A172 (cell line): ENCODE measurements at places on chromosomes 7 and 10. TPM values are rescaled to one million over a fixed set of nuclear protein-coding genes. Genes with fewer than 3 reads are reported as not detected.
A peak's percentile ranks its signal among the peaks of the same experiment; 100 is the strongest.

CCDC71L gene
- 20.6 TPM in 2 replicates for total RNA-seq

BICC1 gene
- 1.3 and 2.3 TPM in 2 replicates for total RNA-seq

ZRANB1 gene
- total RNA-seq: 12.3 and 13.8 TPM in 2 replicates

CCL24 gene
- total RNA-seq: 6.0 TPM in 1 of 2 replicates, not detected in the other

CLRN3 gene
- 0.31 TPM in 1 of 2 replicates, not detected in the other for total RNA-seq

SHH gene
- total RNA-seq: 0.03 and 0.12 TPM in 2 replicates

EBLN1 gene
- total RNA-seq: not detected in 2 replicates

CBX3 gene
- total RNA-seq: 529 and 544 TPM in 2 replicates

TUBB8 gene
- not detected in 2 replicates for total RNA-seq

PANK1 gene
- 5.3 and 6.2 TPM in 2 replicates for total RNA-seq

DNA sequence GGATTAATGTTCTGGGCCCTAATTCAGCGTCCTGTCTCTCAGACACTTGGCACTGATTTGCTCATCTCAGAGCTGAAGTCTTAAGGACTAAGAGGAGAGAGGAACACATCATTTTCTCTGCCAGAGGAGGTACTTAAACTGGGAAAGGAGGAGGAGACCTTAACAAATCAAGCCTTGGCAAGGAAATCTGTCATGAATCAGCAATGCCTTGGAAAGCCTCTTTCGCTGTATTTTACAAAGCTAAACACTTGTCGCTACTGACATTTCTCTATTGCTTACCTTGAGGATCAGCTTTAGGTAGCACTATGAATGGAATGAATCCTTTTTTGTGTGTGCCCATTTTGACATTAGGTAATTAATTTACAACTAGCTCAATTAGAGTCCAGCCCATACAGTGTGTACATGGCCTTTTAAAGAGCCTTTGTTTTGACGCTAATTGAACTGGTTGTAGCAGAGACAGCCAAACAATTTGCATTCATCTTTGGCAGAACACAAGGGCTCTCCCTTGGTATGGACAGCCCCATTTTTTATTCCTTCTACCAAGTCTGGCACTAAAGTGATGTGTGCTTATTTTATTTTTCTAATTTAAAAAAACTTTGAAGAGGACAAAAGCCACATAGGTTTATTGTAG is 37.4 kb downstream of the AUTS2 start:
- DNase-seq: no peak

- no peak for DNase-seq
These were observed 88.5 kb downstream of the CREM start for GRCh38 chr10:35215107-35215506.

DNA sequence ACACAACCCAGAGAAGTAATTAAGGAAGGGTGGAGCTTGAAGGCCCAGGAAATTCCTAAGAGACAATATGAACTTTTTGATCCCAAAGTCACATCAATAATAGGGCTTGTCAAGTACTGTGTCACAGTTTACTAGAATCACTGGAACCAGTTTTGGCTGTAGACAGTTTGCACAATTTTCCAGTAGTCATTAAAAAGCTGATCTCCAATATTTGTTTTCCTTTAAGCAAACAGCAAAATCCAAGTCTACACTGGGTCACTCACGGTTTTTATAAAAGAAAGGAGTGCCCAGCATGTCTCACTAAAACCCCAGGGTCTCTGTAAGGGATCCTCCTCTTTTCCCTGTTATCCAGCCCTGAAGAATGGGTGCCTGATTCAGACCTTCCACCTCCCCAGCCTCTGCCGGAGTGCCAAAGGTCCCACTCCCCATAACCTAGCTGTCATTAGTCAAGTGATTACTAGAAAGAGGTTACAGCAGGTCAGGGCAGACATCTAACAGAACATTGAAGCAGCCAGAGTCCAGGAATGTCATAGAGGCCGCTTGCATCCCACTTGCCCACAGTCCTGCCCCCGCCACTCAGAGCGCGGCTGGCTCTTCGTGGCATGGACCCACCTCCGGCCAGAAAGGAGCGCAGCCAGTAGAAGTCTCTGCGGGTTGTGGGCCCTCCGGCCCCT is 552 bp downstream of the SLC25A16 start:
- DNase-seq: no peak

DNA sequence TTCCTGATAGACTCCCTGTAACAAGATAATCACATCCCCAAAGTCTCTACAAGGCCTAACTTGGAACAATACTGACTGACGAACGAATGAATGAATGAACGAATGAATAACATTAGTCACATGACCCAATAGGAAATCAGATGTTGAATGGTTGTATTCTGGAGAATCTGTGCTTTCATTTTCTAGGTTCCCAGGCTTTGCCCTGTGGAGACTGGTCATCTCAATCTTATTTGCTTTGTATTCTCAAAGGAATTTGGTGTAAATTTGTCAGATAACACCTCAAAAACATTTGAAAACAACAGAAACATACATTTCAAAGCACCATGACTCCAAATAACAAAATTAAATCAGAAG is 69.6 kb upstream of the COL1A2 start:
- DNase-seq: no peak

- DNase-seq: no peak
These were observed 1346.3 kb downstream of the REEP3 start for GRCh38 chr10:64867501-64867962.

DNA sequence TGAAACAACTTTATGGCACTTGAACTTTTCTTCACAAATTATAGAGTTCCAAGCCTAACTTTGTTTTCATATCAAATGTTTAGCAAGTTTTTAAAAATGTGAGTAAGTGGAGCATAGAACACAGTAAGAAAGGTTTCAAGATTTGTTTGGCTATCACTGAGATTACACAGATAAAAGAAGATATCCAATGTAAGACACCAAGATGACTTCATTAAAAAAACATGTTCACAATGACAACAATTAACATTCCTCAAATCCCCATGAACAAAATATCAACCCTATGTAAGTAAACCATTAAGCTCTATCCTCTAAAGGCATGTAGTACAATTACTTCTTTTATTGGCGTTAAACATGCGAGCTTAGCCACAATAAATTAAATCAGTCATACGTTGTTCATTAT is 129.7 kb downstream of the RELN start:
- DNase-seq: no peak

- DNase-seq: no peak
These were observed 10.3 kb upstream of the CPA1 start for GRCh38 chr7:130369831-130370550.

GRCh38 chr10:13272164-13272571 is 27.7 kb downstream of the PHYH start:
- no peak for DNase-seq

DNA sequence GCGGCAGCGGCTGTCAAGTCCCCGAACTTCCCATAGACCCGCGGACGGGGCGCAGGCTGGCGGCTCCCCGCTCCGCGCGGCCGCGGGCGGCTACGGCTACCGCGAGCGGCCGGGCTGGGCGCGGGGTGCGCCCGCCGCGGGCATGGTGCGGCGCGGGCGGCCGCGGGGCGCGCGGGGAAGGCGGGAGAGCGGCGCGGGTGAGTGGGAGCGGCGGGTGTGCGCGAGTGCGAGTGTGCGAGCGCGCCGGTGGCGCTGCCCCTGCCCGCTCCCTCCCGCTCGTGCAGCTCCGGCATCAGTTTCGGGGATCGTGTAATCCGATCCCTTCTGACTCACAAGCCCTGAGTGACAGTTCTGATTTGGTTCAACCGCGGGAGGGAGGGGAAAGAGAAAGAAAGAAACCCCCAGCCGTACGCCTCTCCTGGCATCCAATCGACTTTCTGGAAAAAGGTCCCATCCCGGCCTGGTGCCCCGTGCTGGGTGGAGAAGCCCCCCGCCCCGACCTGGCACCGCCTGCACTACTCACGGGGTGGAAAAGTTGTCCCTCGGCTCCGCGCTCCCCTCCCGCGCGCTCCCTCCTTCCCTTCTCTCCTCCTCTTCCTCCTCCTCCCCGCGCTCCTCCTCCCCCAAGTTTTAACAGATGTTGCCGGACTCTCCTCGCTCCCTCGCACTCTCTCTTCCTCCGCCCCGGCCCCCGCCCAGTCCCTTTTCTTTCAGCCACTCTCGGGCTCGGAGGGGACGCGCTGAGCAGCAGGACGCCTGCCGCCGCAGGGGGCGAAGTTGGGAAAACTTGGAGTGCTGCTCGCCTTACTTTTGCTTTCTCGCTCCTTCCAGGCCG is at the start of gene GLI3:
TSS of gene GLI3 (minus strand) at position 234 of the 835 bp plus-strand sequence. CDS start 13,956 bp downstream, outside the sequence.
- peak; percentile 89 for DNase-seq

GRCh38 chr7:44261240-44261639 is 60.5 kb downstream of the YKT6 start:
- no peak for DNase-seq

GRCh38 chr10:51272555-51272954 is 198.3 kb downstream of the PRKG1 start:
- no peak for DNase-seq

DNA sequence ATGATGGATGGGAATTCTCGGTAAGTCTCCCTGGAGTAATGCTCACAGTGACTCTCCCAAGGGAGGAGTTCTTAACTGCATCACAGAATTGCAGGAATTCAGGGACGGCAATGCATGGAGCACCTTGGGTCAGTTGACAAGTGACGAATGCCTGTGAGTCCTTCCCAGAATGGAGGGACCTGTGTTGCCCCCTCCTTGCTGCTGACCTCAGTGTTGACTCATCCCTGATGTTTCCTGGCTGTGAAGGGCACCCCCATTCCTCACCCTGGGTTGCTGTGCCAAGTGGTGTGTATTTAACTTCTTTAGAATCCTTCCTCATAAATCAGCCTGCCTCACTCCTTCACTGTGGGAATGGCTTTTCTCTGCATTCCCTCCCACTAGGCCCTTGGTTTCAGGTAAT is 98.9 kb downstream of the LRMDA start:
- DNase-seq: peak; percentile 98

GRCh38 chr7:141785706-141786552 is 4.1 kb upstream of the TAS2R5 start:
- DNase-seq: peak; percentile 38

DNA sequence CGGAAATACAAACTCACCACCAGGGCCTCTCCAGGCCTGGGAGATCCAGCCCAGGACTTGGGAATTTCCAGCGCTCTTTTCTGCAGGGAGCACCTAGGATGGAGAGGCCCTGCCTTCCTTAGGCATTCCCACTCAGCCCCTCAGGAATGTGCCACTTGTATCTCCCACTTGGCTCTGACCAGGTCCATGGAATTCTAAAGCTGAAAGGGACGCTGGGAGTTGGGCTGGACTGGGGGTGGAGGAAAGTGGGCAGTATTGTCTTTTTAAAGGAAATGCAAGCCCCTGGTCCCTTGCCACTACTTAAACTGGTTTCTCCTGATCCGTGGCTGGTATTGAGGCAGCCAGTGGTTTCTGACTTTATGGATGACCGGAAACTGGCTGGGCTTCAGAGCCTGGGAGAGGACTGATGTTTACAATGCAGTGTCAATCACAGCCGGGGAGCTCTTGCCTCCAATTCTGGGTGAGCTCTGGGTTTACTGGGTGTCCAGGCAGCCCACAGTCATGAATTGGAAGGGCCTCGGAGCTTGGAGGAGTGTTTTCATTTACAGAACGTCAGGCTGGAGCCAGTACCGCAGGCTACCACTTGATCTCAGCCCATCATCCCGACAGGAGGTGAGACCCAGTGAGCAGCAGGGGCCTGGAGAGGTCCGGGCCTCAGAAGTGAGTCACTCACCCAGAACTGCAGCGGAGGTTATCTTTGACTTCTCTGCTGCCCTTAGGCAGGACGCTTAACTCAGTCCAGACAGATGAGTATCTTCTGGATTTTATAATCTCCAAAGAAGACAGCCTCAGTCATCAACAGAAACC is 27.3 kb downstream of the AGAP3 start:
- DNase-seq: peak; percentile 92

GRCh38 chr10:112913255-112913654 is 36.8 kb upstream of the TCF7L2 start:
- no peak for DNase-seq

- no peak for DNase-seq
These were observed 9.2 kb downstream of the SP8 start for GRCh38 chr7:20777377-20778062.

GRCh38 chr7:22565315-22565811 is 65.4 kb upstream of the STEAP1B start:
- DNase-seq: peak; percentile 82
